NCI-H226 (cell line): ENCODE measurements at places on chromosomes 11 and 22.

GRCh38 chr11:41842673-41843072, 383.2 kb upstream of the LRRC4C start:
- DNase-seq = no peak

- no peak for DNase-seq
These were observed 30.1 kb downstream of the ELMOD1 start for GRCh38 chr11:107621081-107621480.

- DNase-seq = peak; percentile 57
These were observed 14.4 kb upstream of the SERPINH1 start for GRCh38 chr11:75547617-75548058.

DNA sequence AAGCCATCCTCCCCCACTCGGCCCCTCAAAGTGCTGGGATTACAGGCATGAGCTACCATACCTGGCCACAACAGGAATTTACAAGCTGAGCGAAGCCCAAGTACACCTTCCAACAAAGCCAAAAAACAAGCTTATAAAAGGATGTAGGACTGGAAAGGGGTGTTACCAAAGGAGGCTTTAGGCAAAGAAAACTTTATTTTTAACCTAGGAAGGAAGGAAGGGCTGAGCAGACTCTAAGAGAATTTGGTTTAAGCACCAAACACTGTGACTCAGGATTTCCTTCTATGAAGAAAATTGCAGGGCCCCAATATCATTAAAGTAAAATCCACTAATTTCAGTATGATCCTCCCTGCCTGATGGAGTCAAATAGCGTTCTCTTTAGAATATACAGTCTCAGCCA, 12.1 kb downstream of the DENND5A start:
- DNase-seq = no peak

- DNase-seq = no peak
These were observed 31.1 kb downstream of the SGSM3 start for GRCh38 chr22:40401532-40401931.
